Suppressor macrophage treated with lipopolysaccharide for 1 hour (primary cell): ENCODE measurements at places on chromosomes 13 and 19.

- DNase-seq, result no peak
Observed at GRCh38 chr13:49342454-49342853, 94.7 kb downstream of the CDADC1 start.

- peak; percentile 79 for DNase-seq
Observed at GRCh38 chr19:8592231-8593009, 15.2 kb upstream of the MYO1F start.

GRCh38 chr13:30870049-30870884 lies 35.8 kb upstream of the MEDAG start:
- DNase-seq, result peak; percentile 77

- no peak for DNase-seq
Observed at GRCh38 chr19:14407605-14408484, 11.3 kb downstream of the DDX39A start.

DNA sequence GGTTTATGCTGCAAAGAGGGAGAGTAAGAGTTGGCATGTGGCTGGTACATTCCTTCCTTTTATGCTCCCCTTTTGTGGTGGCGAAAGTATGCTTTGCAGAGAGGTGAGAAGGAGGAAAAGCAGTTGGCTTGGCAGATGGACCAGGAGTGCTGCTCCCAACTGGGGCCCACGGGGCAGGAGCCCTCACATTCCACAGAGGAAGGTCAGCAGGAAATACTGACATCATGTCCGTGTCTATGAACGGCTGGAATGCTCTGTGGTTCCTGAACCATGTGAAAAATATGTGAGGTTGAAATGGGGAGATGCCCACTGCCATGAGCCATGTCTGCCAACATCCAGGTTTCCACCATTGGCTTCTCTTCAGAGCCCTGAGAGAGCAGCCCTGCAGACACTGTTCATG lies 33.3 kb upstream of the GAS6 start:
- no peak for DNase-seq

GRCh38 chr19:27657271-27658051 lies 1555.5 kb downstream of the UQCRFS1 start:
- no peak for DNase-seq

DNA sequence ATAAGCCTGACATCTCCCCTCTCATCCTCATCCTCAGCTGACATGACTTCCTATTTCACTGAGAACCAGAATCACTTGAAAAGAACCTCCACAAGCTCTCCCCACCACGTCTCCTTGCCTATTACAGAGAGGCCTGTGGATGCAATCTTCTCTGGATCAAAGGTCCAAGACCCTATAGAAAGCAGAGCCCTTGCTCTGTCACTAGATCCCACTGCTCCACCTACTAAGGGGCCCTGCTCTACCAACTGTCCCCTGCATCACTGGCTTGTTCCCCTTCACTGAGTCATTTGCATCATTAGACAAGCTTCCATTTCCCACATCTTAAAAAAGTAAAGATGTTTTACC lies 40.8 kb downstream of the RCBTB2 start:
- DNase-seq, result no peak

- DNase-seq, result no peak
Observed at GRCh38 chr19:29084266-29084665, 128.7 kb downstream of the UQCRFS1 start.

DNA sequence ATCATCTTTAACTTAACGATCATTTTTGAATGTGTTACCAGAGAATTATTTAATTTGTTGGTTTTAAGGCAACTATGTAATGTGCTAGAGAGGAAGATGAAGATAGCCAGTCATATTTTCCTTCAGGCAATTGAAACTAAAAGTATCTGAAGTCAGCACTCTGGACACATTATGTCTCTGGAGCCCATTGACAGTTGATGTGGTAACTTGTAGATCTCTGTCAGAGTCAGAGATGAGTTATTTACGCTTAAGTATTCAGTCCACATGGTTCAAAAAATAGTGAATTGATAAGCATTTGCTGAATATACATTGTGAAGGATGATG lies 2.1 kb downstream of the ZMYM2 start:
- DNase-seq, result peak; percentile 21

DNA sequence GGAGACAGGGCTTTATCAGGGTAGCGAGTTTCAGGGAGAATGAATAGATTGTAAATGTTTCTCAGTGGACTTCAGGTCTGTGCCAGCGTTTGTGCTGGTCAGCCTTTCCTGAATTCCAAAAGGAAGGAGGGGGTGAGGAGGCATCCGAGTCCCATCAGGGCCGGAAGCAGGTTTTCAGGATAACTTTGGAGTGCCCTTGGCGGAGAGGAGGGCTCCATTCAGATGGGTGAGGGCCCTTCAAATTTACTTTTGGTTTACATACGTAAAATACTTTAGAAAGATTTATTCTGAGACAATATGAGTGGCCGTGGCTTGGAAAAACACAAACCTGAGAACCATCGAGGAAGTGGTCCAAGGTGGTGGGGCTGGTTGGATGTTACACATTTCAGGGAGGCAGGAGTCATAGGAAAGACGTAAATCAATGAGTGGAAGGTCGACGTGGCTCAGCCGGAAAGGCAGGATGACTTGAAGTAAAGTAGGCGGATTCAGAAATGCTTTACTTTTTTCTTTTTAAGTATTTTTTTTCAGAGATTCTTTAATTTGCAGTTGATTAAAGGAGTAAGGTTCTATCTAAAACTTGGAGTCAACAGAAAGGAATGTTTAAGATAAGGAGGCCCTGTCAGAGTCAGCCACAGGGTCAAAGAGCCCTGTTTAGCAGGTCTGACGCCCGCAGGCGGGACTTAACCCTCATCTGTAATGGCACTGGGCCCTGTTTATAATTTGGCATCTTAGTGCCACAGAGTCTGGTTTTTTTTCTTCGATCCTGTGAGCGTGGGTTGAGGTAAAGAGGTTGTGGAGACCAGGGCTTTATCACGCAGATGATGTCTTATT lies 32.8 kb downstream of the ATP11A start:
- no peak for DNase-seq

GRCh38 chr19:38362076-38362945 lies 12.1 kb upstream of the PSMD8 start:
- peak; percentile 90 for DNase-seq

- DNase-seq, result no peak
Observed at GRCh38 chr13:29527916-29528315, 67.6 kb downstream of the SLC7A1 start.

DNA sequence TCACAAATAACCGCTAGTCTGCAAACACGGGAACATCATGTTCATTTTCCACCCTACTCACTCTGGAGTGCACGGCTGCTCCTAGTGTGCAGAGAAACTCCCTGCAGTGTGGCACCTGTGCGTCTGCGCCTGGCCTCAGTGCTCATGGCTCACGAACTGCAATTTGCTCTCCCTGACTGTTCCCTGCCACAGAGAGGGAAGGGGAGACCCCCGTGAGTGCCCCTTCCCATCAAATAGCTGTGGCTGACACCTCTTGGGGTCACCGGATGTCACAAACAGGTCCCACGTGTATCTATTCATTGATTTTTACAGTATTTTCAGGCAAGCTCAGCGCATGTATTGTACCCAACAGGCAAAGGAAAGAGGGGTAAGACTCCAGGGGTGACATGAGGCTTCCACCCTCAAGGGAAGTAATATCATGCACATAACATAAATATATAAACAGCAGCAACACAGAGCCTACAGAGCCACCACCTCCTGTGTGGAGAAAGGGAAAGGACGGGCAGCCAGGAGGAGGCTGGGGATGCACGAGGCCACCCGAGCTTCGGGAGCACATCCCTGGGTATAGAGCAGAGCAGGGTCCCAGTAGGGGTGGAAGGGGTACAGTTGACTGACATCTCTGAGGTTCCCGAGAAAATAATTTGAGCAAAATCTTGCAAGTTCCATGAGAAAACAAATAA lies 140.3 kb upstream of the SOX1 start:
- DNase-seq, result no peak

- DNase-seq, result no peak
Observed at GRCh38 chr19:30403203-30403985, 31.2 kb downstream of the ZNF536 start.

GRCh38 chr19:46728693-46729339 lies 11.9 kb upstream of the PRKD2 start:
- DNase-seq, result peak; percentile 93

GRCh38 chr13:87376081-87376480 lies 295.1 kb upstream of the SLITRK5 start:
- DNase-seq, result no peak

- DNase-seq, result no peak
Observed at GRCh38 chr19:46670813-46671212, 9.8 kb upstream of the DACT3 start.

- DNase-seq, result no peak
Observed at GRCh38 chr13:66074018-66074615, 1156.0 kb downstream of the PCDH9 start.

DNA sequence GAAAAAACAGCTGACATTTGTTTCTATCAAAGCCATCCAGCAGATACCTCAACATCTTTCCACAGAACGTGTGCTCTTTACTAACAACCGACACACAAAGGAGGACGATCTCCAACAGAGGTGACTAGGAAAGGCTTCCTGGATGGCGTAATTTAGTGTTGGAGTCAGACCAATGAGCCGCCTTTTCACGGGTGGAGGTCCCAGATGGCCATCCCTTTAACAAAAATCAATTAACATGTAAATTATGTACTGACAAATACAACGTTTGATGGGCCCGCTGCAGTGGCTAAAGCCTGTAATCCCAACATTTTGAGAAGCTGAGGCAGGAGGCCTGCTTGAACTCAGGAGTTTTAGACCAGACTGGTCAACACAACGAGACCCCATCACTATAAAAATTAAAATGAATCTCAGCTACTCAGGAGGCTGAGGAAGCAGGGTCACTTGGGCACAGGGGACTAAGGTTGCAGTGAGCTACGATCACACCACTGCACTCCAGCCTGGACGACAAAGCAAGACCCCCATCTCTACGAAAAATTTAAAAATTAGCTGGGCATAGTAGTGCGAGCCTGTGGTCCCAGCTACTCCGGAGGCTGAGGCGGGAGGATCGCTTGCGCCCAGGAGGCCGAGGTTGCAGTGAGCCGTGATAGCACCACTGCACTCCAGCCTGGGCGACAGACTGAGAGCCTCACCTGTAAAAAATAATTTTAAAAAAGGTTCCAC lies 1.2 kb upstream of the DPY19L3 start:
- no peak for DNase-seq

- no peak for DNase-seq
Observed at GRCh38 chr19:28908941-28909340, 304.0 kb downstream of the UQCRFS1 start.

DNA sequence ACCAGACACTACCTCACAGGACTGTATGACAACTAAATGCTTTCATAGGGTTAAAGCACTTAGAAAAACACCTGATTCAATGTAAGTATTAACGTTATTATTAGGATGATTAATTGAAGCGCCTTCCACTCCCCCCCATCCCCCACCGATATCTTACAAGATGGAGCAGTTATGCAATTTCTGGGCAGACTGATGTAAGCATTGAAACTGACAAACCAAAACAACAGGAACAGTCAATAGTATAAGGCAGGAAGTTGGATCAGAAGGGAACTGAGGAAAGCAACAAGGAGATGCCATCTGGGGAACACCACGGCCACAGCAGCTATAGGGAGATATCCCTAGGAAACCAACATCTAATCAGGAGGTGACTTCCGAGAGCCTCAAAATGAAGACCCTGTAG lies 3.8 kb downstream of the LCP1 start:
- DNase-seq, result peak; percentile 72

- DNase-seq, result no peak
Observed at GRCh38 chr13:88000239-88000638, 329.1 kb downstream of the SLITRK5 start.

DNA sequence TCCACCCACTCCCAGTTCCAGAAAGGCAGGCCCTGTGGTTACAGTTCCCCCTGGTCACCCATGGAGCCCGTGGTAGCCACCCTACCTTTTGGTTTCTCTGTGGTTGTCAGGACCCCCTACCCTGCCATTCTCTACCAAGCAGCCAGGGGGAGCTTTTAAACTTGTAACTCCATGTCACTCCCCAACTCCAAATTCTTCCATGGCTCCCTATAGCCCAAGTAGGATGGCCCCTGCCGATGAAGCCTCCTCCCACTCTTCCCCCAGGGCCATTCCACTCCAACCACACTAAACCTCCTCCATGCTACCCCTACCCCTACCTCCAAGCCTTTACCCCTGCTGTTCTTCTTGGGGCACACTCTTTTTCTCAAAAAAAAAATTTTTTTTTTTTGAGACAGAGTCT lies 2.2 kb downstream of the S1PR2 start:
- DNase-seq, result peak; percentile 55

DNA sequence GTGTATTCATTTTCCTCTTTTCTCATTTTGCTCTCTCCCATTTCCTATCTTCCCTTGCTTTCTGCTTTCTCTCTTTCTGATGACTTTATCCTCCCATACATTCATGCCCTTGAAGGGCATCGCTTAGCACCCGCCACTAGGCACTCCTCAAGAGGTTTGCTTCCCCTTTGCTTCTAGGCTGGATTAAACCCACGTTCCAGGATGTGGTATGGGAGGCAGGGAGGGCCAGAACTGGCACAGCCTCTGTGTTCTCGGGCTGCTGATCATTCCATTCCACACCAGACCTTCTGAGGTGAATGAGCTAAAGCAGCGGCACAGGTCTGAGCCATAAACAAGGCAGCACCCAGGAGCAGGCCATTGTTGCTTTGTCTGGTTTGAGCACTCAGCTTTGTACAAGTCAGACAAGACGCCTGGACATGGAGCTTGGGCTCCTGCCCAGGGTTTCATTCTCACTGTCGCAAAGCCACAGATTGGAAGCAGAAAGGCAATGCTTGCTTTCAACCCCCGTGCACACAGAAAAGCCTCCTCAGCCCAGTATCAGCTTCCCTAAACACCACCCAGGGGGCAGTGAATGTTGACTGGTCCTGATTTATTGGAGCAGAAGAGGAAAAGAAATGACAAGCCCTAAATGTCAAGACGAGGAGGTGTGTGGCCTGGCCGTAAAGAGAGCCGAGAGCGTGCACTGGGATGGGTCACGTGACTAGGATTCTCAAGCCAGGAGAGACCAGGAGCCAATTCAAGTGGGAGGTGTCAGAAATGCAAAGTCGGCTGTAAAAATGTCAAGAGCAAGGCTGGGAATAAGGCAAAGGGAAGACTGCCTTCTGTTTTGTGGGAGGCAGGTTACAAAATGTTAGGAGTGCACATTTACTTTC lies 218.0 kb upstream of the SERP2 start:
- no peak for DNase-seq

GRCh38 chr13:76086729-76087128 lies 450.6 kb downstream of the LMO7 start:
- no peak for DNase-seq

GRCh38 chr13:25778365-25778764 lies 273.5 kb downstream of the SHISA2 start:
- DNase-seq, result no peak

GRCh38 chr13:40579535-40579934 lies 86.9 kb downstream of the FOXO1 start:
- peak; percentile 15 for DNase-seq
